ENCODE measurements at places on chromosomes 4 and X.

- no peaks in the 10 kb centered on the region for H3K4me1 ChIP-seq
- H3K27ac ChIP-seq: no peak overlapping the region
- H3K27me3 ChIP-seq: peaks cover 11% of the 10 kb centered on the region
These were observed 31.5 kb upstream of the DIPK2B start for GRCh38 chrX:45232139-45232538.

DNA sequence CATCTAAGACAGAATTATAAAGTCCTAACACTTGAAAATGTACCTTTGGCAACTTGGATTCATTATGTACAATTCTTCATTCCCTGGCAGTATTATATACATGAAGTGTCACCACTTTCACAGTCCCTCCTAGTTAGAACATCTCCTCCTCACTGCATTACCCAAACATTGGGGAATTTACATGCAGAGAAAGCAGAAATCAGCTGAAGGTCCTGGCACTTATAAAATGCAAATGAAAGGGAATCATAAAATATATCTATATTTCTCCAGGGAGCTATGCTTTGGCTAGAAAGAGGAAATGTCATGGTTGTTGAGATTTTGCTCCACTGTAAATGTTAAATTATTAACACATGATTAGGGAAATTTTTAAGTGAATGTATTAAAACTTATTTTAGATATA lies 835.6 kb upstream of the SLIT2 start:
- no peaks in the 10 kb centered on the region for H3K36me3 ChIP-seq
- no peak overlapping the region for H3K4me3 ChIP-seq
- no peaks in the 10 kb centered on the region for H3K27me3 ChIP-seq
- H3K4me1 ChIP-seq: no peaks in the 10 kb centered on the region
- DNase-seq: no peak
- no peak overlapping the region for H3K27ac ChIP-seq

GRCh38 chr4:32958586-32958985 lies 2238.4 kb downstream of the PCDH7 start:
- H3K4me1 ChIP-seq: no peaks in the 10 kb centered on the region
- no peak overlapping the region for H3K27ac ChIP-seq
- DNase-seq: no peak
- H3K27me3 ChIP-seq: no peaks in the 10 kb centered on the region
- H3K36me3 ChIP-seq: no peaks in the 10 kb centered on the region
- H3K4me3 ChIP-seq: no peak overlapping the region

- no peaks in the 10 kb centered on the region for H3K36me3 ChIP-seq
- no peaks in the 10 kb centered on the region for H3K27me3 ChIP-seq
- peak; percentile 71 for DNase-seq
These were observed 30.8 kb downstream of the BLOC1S4 start for GRCh38 chr4:6746721-6747293.

DNA sequence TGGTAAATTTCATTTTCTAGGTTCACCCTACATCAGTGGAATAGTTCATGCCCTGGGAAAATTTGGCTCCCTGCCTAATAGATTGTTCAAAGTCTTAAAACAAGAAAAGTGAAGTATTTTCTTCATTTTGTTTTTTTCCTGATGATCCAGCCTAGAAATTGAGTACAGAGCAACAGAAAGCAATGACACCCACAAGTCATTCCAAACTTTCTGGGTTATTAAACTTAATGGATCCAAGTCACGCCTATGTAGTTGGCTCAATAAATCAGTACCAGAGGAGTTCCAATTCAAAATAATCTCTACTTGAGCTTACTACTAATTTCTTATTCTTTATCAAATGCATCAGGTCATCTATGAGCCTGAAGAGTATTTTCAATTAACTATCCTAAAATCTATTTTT lies 937.6 kb upstream of the SLIT2 start:
- no peaks in the 10 kb centered on the region for H3K36me3 ChIP-seq
- H3K4me3 ChIP-seq: no peak overlapping the region
- H3K4me1 ChIP-seq: peaks cover 5% of the 10 kb centered on the region
- no peak overlapping the region for H3K27ac ChIP-seq
- DNase-seq: peak; percentile 47

DNA sequence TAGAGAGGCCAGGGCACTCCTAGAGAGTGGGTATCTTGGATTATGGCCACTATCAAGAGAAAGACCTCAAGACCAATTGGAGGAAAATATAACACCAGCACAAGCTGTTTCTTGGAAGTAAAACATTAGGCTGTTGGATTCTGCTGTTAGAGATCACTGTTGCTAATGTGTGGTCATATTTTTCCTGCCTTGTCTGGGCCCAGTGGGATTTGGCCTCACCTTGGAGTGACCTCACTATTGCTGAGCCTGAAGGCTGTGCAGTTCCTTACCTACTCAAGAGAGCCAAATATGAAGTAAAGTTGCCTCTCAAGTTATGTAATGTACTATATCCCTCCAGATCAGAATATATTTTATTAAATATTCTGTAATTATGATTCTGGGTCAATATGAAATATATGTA lies 355.4 kb upstream of the CTSO start:
- H3K27ac ChIP-seq: no peak overlapping the region
- no peaks in the 10 kb centered on the region for H3K27me3 ChIP-seq
- no peak overlapping the region for H3K4me3 ChIP-seq
- H3K36me3 ChIP-seq: no peaks in the 10 kb centered on the region
- no peak for DNase-seq
- H3K4me1 ChIP-seq: peaks cover 21% of the 10 kb centered on the region

DNA sequence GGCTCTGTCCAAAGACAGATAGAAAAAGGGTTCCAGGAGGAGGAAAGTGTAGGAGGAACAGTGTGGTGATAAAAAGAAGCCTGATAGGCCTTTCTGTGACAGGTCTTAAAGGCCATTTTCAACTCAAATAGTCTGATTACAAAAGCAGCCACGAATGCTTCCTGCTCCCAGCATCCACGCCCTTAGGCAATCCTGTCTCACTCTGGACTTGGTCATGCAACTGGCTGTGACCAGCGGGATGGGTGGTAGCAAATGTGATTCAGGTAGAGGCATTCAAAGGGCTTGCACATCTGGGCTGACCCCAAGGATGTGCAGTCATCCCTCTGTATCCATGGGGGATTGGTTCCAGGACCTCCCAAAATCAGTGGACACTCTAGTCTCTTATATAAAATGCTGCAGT lies 14.4 kb upstream of the SEPSECS start:
- H3K36me3 ChIP-seq: no peaks in the 10 kb centered on the region
- no peak for DNase-seq
- H3K27ac ChIP-seq: no peak overlapping the region
- H3K27me3 ChIP-seq: no peaks in the 10 kb centered on the region
- H3K4me1 ChIP-seq: peaks cover 38% of the 10 kb centered on the region

- DNase-seq: no peak
- H3K27me3 ChIP-seq: no peaks in the 10 kb centered on the region
- no peaks in the 10 kb centered on the region for H3K36me3 ChIP-seq
These were observed 200.7 kb upstream of the SPIN4 start for GRCh38 chrX:63551856-63552255.

- H3K27me3 ChIP-seq: no peaks in the 10 kb centered on the region
- no peak for DNase-seq
- no peak overlapping the region for H3K4me3 ChIP-seq
These were observed 22.5 kb upstream of the GPR34 start for GRCh38 chrX:41666251-41666650.

GRCh38 chrX:109911046-109911445 lies 91.9 kb upstream of the TMEM164 start:
- peaks cover 10% of the 10 kb centered on the region for H3K27me3 ChIP-seq
- no peak overlapping the region for H3K27ac ChIP-seq
- no peaks in the 10 kb centered on the region for H3K36me3 ChIP-seq
- no peak for DNase-seq

GRCh38 chr4:42216664-42217063 lies 64.2 kb upstream of the BEND4 start:
- no peaks in the 10 kb centered on the region for H3K27me3 ChIP-seq
- no peak overlapping the region for H3K27ac ChIP-seq
- no peak for DNase-seq
- no peaks in the 10 kb centered on the region for H3K36me3 ChIP-seq
- no peak overlapping the region for H3K4me3 ChIP-seq

DNA sequence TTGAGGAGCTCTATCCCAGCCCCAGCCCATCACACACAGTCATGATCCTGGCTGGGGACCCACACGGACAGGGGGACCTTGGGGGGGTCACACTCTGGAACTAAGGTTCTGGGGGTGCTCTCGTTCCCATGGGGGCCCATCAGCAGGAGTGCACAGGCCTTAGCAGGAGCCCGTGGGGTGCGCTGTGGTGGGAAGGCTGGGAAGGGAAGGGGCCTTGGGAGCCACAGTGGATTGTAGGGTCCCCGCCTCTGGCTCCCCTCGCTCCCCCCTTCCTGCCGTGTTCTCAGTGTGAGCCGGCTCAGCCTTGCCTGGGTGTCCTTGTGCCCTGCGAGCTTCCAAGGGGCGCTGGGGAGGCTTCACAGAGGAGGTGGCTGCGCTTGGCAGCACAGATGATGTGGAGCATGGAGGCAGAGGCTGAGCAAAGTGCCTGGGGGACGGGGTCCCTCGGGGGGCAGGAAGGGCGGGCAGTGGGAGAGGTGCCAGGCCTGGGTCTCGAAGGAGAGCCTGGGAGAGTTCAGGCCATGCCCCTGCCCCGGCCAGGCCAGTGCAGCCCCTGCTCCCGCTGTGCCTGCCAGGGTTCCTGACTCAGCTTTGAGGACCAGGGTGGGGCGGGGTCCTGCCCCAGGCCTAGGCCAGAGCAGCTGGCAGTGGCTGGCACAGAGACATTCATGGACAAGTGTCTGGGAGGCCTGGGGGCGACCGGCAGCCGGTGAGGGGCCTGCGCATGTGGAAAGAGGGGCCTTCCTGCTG lies 5.5 kb upstream of the HGFAC start:
- H3K4me1 ChIP-seq: peaks cover 9% of the 10 kb centered on the region
- no peak overlapping the region for H3K4me3 ChIP-seq
- no peaks in the 10 kb centered on the region for H3K27me3 ChIP-seq

DNA sequence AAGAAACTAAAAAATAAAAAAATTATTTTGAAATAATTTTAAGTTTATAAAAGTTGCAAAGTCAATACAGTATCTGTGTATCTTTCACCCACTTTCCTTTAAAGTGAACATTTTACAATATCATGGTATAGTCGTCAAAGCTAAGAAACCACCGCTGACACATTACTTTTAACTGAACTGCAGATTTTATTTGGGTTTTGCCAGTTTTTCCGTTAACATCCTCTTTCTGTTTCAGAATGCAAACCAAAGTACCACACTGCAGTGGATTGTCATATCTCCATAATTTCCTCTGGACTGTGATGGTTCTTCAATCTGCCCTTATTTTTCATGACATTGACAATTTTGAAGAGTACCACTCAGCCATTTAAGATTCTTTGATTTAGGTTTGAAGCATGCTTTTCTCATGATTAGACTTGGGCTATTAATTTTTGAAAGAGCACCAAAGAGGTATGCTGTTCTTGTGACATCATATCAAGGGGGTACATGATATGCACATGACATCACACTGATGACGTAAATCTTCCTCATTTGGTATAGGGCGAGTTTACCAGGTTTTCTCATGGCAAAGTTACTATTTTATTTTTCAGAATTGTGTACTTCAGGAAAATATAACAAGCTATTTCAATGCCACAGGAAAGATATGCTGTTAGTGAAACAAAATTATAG lies 3.6 kb upstream of the CXCL1 start:
- no peak overlapping the region for H3K4me3 ChIP-seq
- no peak overlapping the region for H3K27ac ChIP-seq
- peaks cover 17% of the 10 kb centered on the region for H3K4me1 ChIP-seq
- no peak for DNase-seq
- H3K36me3 ChIP-seq: no peaks in the 10 kb centered on the region

- no peak overlapping the region for H3K4me3 ChIP-seq
- no peak overlapping the region for H3K27ac ChIP-seq
- no peak for DNase-seq
- H3K36me3 ChIP-seq: no peaks in the 10 kb centered on the region
- H3K27me3 ChIP-seq: no peaks in the 10 kb centered on the region
These were observed 13.5 kb downstream of the CTAG1B start for GRCh38 chrX:154605566-154605965.

GRCh38 chrX:68889249-68889648 lies 60.4 kb downstream of the EFNB1 start:
- no peaks in the 10 kb centered on the region for H3K4me1 ChIP-seq
- H3K27ac ChIP-seq: no peak overlapping the region
- H3K27me3 ChIP-seq: peaks cover 61% of the 10 kb centered on the region
- H3K36me3 ChIP-seq: no peaks in the 10 kb centered on the region
- H3K4me3 ChIP-seq: no peak overlapping the region

- no peaks in the 10 kb centered on the region for H3K36me3 ChIP-seq
- no peak overlapping the region for H3K27ac ChIP-seq
- no peaks in the 10 kb centered on the region for H3K4me1 ChIP-seq
- no peaks in the 10 kb centered on the region for H3K27me3 ChIP-seq
- DNase-seq: no peak
These were observed 103.1 kb downstream of the ARAP2 start for GRCh38 chr4:36141186-36141585.

GRCh38 chr4:150023489-150023888 lies 54.8 kb upstream of the DCLK2 start:
- H3K27ac ChIP-seq: no peak overlapping the region
- no peak overlapping the region for H3K4me3 ChIP-seq
- no peaks in the 10 kb centered on the region for H3K4me1 ChIP-seq
- DNase-seq: no peak
- no peaks in the 10 kb centered on the region for H3K36me3 ChIP-seq

GRCh38 chrX:13397878-13398818 lies 78.3 kb upstream of the ATXN3L start:
- H3K27ac ChIP-seq: peak overlapping the region; percentile 89
- H3K36me3 ChIP-seq: no peaks in the 10 kb centered on the region
- H3K4me3 ChIP-seq: no peak overlapping the region
- peaks cover 26% of the 10 kb centered on the region for H3K4me1 ChIP-seq
- DNase-seq: peak; percentile 74

GRCh38 chrX:81779701-81780100 lies 577.8 kb downstream of the SH3BGRL start:
- no peaks in the 10 kb centered on the region for H3K4me1 ChIP-seq
- H3K36me3 ChIP-seq: no peaks in the 10 kb centered on the region
- no peaks in the 10 kb centered on the region for H3K27me3 ChIP-seq
- no peak overlapping the region for H3K27ac ChIP-seq
- no peak overlapping the region for H3K4me3 ChIP-seq

- H3K4me1 ChIP-seq: peaks cover 12% of the 10 kb centered on the region
- H3K27me3 ChIP-seq: no peaks in the 10 kb centered on the region
- H3K4me3 ChIP-seq: no peak overlapping the region
- H3K27ac ChIP-seq: no peak overlapping the region
- no peaks in the 10 kb centered on the region for H3K36me3 ChIP-seq
These were observed 7.4 kb upstream of the S100P start for GRCh38 chr4:6686104-6686787.

- no peaks in the 10 kb centered on the region for H3K4me1 ChIP-seq
- H3K27ac ChIP-seq: no peak overlapping the region
- no peaks in the 10 kb centered on the region for H3K36me3 ChIP-seq
- no peaks in the 10 kb centered on the region for H3K27me3 ChIP-seq
These were observed 133.6 kb upstream of the CPEB2 start for GRCh38 chr4:14868426-14869395.

DNA sequence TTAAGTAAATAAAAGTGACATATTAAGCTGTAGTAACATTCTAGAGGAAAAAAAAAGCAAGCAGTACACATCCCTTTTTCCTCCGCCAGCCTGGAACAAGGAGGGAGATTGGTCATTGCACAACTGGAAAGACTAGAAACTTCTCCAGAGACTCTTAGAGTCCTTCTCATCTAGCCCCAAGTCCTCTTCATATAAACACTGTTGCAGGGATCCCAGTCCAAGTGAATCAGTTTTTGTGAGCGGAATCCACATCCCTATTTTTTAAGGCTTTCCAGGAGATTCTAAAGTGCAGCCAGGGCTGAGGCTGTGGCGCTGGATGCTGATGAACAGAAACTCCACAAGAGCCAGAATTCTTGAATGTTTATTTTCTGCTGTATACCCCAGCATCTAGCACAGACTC lies 23.8 kb downstream of the REELD1 start:
- H3K4me1 ChIP-seq: peaks cover 15% of the 10 kb centered on the region
- no peaks in the 10 kb centered on the region for H3K27me3 ChIP-seq
- DNase-seq: no peak
- H3K36me3 ChIP-seq: no peaks in the 10 kb centered on the region
- no peak overlapping the region for H3K27ac ChIP-seq

All from osteoblast (primary cell).